ENCODE measurements at places on chromosomes 4 and X. TPM values are rescaled to one million over a fixed set of nuclear protein-coding genes. Genes with fewer than 3 reads are reported as not detected.

The HTR2C gene
- total RNA-seq, result not detected

The CXCL11 gene
- 0.06 TPM for total RNA-seq

The OPHN1 gene
- 2.8 TPM for total RNA-seq

The THAP9 gene
- 3.0 TPM for total RNA-seq

The HSFX3 gene
- total RNA-seq, result not detected

The HS3ST1 gene
- total RNA-seq, result 2.5 TPM

The CTAG2 gene
- not detected for total RNA-seq

The TAF7L gene
- total RNA-seq, result 1.3 TPM

The TEX11 gene
- total RNA-seq, result not detected

The MAP7D2 gene
- 1.4 TPM for total RNA-seq

The PNMA6A gene
- total RNA-seq, result 2.5 TPM

The TMEM187 gene
- 2.3 TPM for total RNA-seq

The MAGEE2 gene
- not detected for total RNA-seq

The RTL5 gene
- 0.94 TPM for total RNA-seq

The FAM13A gene
- total RNA-seq, result 3.0 TPM

The RNF175 gene
- total RNA-seq, result 2.3 TPM
